Daoy (cell line): ENCODE measurements at places on chromosomes 2 and 18. TPM values are rescaled to one million over a fixed set of nuclear protein-coding genes. Genes with fewer than 3 reads are reported as not detected.

DNA sequence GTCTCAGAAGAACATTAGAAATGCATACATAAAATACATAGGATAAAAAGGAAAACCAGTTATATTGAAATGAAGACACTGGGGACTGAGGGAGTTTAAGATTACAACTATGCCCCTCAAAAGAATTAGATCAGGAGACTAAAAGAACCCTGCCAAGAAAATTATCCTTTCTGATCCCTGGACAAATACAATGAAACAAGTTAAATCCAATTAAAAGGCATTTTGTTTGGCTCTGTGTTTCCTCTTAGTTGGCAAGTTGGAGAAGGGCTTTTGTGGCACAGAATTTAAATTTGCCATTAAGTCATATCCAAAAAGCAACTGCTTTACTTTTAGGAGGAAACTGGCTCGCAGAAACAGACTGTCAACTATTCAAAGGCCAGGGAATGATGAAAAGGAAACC lies 99.1 kb upstream of the CD302 start:
- no peak for DNase-seq

Gene STON1
- 1.7 and 3.3 TPM in 2 replicates for total RNA-seq

Gene DLX2
- total RNA-seq: 0.51 and 2.2 TPM in 2 replicates

GRCh38 chr2:237603718-237604362 lies 13.3 kb upstream of the RAB17 start:
- peak; percentile 64 for DNase-seq

DNA sequence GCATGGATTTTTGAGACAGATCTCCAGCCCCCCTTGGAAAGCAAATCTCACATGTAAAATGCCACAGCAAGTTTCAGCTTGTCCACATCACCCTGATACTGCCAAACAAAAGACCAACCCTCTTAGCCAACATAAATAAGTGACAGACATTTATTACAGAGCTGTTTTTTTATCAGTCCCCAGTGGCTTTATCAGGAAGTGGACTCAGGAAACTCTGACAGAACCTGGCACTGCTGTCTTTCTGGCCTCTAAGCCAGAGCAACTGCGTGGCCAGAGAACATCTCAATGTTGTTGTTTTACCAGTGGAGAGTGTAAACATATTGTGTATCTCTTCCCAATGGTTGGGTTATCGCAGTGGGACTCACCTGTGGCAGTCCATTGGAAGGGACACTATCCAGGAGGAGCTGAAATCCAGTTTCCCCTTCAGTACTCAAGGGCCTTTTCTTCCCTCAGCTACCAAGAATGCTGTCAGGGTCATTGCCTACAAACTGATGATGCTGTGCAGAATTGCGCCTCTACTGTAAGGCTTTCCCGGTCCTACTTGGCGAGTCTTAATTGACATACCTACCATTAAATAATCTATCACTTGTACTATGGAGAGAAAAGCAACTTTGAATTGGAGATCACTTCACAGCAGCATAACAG lies 22.0 kb downstream of the SLC14A1 start:
- no peak for DNase-seq

Gene ZNF516
- total RNA-seq: 4.9 and 6.3 TPM in 2 replicates

Gene CBLN2
- total RNA-seq: 0.29 TPM in 1 of 2 replicates, not detected in the other

GRCh38 chr2:140288726-140289125 lies 1508.5 kb upstream of the NXPH2 start:
- DNase-seq: no peak
